RWPE2 (cell line): ENCODE measurements at places on chromosomes 6 and 20.
A peak's percentile ranks its signal among the peaks of the same experiment; 100 is the strongest.

- DNase-seq, result no peak
- no peaks in the 10 kb centered on the region for H3K36me3 ChIP-seq
- H3K27ac ChIP-seq, result no peak within 1 kb of the TSS
- no peaks in the 10 kb centered on the region for H3K4me1 ChIP-seq
- H3K4me3 ChIP-seq, result no peak within 1 kb of the TSS
Measured at GRCh38 chr6:167157863-167158262, at the start of gene GPR31. TSS of gene GPR31 (minus strand) at chr6:167157980. CDS start at chr6:167157831, 149 bp downstream.

DNA sequence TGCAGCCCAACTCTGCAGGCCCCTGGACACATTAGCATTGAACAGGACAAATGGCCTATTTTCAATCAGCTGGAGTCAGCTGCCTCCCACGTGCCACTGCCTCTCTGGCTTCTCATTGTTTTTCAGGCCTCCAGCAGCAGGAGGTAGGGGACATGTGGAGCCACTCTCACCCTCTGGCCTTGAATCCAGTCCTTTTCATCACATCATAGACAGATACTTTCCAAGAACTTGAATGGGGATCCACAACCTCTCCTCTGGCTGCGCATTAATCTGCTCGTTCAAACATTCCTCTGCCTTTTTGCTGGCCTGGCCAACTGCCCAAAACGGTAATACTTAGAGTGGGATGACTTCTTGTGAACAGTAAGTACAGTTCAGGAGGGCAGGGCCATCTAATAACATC lies 592.3 kb downstream of the PKHD1 start:
- H3K36me3 ChIP-seq, result no peaks in the 10 kb centered on the region
- no peaks in the 10 kb centered on the region for H3K27me3 ChIP-seq
- no peaks in the 10 kb centered on the region for H3K4me1 ChIP-seq
- no peak overlapping the region for H3K4me3 ChIP-seq

GRCh38 chr20:36369739-36370138 lies 63.6 kb downstream of the DLGAP4 start:
- no peak overlapping the region for H3K4me3 ChIP-seq
- H3K36me3 ChIP-seq, result no peaks in the 10 kb centered on the region
- H3K27ac ChIP-seq, result no peak overlapping the region
- no peak for DNase-seq

DNA sequence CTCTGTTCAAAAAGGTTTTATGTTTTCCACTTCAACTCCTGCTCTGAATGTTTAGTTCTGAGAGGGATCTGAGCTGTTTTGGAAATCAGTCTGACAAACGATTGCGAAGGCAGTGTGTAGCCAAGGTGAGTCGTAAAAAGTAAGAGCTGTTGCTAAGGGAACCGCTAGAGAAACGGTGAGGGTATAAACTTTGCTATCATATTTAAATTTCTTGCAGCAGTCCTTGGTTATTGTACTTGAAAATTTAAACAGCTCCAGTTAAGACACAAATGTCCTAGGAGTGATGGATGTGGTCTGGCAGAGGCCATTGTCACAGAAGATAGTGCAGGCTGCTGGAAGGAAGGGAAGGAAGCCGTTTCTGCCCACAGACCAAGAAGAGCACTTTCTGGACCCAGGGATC lies 64.9 kb upstream of the CITED2 start:
- H3K27ac ChIP-seq, result no peak overlapping the region
- peaks cover 12% of the 10 kb centered on the region for H3K4me1 ChIP-seq
- DNase-seq, result no peak
- H3K4me3 ChIP-seq, result no peak overlapping the region

DNA sequence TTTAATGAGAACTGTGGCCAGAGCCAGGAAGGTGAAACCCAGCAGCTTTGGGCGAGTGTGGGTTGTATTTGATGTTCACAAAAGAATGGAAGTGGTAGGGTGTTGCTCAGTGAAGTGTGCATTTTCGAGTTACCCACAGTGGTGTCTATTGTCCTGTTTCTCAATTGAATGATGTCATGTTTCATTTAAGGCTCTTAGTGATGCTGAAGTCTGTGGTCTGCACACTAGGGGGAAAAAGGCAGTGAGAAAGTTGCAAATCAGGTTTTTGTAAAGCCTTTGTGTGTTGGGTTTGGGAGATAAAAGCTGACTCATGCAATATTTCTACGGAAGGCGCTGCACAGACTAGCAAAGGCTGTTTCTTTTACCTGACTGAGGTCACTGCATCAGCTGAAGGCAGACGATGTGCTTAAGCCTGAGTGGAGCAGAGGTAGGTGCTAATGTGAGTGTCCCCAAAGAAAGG lies 121.1 kb downstream of the PLEKHG1 start:
- no peaks in the 10 kb centered on the region for H3K27me3 ChIP-seq
- no peak for DNase-seq
- H3K27ac ChIP-seq, result no peak overlapping the region
- no peak overlapping the region for H3K4me3 ChIP-seq
- no peaks in the 10 kb centered on the region for H3K36me3 ChIP-seq

GRCh38 chr20:51608061-51608460 lies 65.5 kb upstream of the NFATC2 start:
- DNase-seq, result no peak
- no peaks in the 10 kb centered on the region for H3K4me1 ChIP-seq
- no peak overlapping the region for H3K27ac ChIP-seq
- no peaks in the 10 kb centered on the region; the same call in 1 of the 2 replicates for H3K36me3 ChIP-seq

DNA sequence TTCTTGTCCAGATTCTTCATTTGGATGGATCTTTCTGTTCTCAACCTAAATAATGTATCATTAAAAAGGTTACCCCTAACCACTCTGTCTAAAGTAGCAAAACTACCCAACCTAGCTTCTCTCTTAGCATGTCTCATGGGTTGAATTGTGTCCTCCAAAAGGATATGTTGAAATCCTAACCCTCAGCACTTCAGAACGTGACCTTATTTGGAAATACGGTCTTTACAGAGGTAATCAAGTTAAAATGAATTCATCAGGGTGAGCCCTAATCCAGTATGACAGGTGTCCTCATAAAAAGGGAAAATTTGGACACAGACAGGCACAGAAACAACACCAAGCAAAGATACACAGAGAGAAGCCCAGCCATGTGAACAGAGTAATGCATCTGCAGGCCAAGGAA lies 6.1 kb upstream of the FRK start:
- no peaks in the 10 kb centered on the region for H3K36me3 ChIP-seq
- H3K4me1 ChIP-seq, result peaks cover 11% of the 10 kb centered on the region
- H3K27me3 ChIP-seq, result no peaks in the 10 kb centered on the region
- H3K4me3 ChIP-seq, result no peak overlapping the region
- DNase-seq, result no peak

DNA sequence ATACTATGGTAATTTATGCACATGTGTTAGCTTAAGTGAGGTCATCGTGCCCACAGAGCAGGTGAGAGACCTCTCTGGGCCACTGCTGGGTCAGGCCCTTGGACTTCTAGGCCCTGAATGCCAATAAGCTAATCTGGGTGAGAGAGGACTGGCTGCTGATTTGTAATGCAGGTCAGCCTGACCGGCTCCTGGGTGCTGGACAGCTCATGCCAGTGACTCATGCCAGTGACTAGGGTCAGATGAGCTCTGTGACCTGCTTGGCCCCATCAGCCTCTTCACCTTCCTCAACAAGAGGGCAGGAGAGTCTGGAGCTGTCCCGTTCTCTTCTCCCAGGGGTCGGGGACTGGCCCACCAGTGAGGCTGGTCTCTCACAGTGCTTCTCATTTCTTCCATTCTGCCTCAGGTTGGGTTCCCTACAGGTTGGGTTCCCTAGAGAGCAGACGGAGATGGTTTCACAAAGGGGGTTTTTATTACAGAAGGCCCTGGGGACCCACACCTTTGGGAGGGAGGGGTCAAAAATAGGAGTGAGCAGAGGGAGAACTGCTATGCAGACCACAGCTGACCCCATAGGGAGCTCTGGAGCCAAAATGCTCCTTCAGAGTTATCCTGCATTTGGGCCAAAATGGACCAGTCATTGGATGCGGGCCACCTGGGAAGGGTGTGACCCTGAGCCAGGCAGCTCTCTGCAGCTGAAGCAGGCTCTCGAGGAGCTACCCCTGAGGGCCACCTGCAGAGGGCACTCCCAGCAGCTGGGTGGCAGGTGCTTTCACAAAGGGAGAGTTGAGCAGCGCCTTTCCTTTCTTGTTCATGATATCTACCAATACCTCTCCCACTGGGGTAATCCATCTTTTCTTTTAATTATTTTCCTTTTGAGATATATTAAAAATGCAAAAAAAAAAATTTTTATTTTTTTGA lies 2.2 kb upstream of the OXT start:
- DNase-seq, result no peak
- H3K4me1 ChIP-seq, result no peaks in the 10 kb centered on the region
- H3K36me3 ChIP-seq, result no peaks in the 10 kb centered on the region
- H3K27ac ChIP-seq, result no peak overlapping the region

- no peak for DNase-seq
- H3K27me3 ChIP-seq, result no peaks in the 10 kb centered on the region
- H3K4me1 ChIP-seq, result no peaks in the 10 kb centered on the region
- H3K36me3 ChIP-seq, result no peaks in the 10 kb centered on the region
- H3K4me3 ChIP-seq, result no peak overlapping the region
Measured at GRCh38 chr20:16013631-16014030, 559.6 kb downstream of the KIF16B start.

GRCh38 chr6:94394822-94395221 lies 975.5 kb upstream of the EPHA7 start:
- peaks cover 13% of the 10 kb centered on the region for H3K27me3 ChIP-seq
- no peak overlapping the region for H3K27ac ChIP-seq
- no peaks in the 10 kb centered on the region for H3K4me1 ChIP-seq
- H3K4me3 ChIP-seq, result no peak overlapping the region

DNA sequence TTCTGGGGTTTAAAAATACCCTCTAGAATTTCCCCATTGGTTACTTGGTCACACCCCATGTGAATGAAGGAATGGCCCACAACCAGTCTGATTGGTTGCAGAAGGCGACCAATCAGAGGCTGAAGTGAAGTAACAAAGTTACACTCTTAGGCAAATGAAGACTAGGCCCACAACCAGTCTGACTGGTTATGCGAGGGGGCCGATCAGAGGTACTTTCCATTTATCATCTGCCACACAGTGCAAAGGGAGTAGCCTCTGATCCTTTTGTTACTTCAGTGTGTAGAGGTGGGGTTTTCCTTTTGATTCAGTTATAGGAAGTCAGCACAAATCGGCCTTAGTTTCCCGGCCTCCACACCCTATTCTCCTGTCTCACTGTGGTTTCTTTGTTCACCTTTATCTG lies 61.2 kb upstream of the SGK1 start:
- H3K4me1 ChIP-seq, result peaks cover 16% of the 10 kb centered on the region
- H3K27me3 ChIP-seq, result no peaks in the 10 kb centered on the region
- peak overlapping the region; percentile 47 for H3K27ac ChIP-seq
- H3K36me3 ChIP-seq, result no peaks in the 10 kb centered on the region

DNA sequence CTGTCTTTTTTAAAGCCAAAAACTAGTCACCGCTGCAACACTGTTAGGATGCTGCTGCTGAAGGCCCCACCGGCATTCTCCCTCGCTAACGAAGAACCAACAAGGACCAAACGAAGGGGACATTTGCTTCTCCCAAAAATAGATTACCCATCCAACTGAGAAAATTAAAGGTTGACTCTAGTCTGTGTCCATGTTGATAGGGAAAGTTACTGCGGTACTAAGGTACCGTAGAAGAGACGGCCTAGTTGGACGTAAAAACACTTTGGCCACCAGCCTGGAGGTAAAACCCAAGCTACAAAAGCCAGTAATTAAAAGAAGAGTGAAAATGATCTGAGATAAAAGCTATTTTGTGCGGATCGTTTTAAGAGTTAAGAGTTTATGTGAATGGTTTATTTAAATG lies 11.8 kb upstream of the FOXF2 start:
- H3K27ac ChIP-seq, result no peak overlapping the region
- no peaks in the 10 kb centered on the region for H3K4me1 ChIP-seq
- no peak overlapping the region for H3K4me3 ChIP-seq
- no peaks in the 10 kb centered on the region for H3K36me3 ChIP-seq

DNA sequence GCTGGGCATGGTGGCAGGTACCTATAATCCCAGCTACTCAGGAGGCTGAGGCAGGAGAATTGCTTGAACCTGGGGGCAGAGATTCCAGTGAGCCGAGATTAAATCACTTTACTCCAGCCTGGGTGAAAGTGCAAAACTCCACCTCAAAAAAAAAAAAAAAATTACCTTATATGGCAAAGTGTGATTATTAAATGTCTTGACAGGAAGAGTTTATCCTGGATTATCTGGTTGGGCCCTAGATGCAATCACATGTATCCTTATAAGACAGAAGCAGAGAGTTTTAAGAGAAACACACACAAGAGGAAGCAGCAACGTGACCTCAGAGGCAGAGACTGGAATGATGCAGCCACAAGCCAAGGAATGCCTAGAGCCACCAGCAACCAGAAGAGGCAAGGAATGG lies 11.0 kb downstream of the ADA start:
- no peak for DNase-seq
- peaks cover 32% of the 10 kb centered on the region for H3K4me1 ChIP-seq
- H3K4me3 ChIP-seq, result no peak overlapping the region
